ENCODE measurements at places on chromosomes 7 and 10.

DNA sequence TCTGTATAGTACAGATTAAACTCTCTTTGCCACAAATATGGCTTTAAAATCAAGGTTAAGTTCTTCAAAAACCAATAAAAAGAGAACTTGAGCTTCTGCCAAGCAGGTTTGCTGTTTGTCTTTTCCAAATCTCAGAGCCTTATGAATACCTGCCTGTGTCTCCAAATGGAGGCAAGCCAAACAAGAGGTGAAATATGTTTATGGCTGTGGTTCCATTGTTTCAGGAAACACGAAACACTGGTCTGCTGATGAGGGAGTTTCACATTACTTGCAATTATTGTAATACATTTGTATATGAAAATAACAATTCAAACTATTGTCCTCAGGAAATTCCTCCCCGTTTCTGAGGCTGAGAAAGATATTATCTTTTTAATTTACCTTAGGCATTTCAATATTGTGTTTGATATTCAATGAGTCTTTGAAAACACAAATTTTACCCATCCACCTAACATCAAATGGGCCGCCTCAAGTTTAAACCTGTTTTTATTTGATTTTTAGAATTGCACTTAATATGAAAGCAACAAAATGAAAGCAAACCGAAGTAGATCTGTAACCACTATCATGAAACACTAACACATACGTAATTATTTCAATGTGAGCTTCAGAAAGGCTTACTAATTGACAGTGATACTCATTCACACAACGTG, 359.3 kb downstream of the HGF start:
- DNase-seq, result no peak

DNA sequence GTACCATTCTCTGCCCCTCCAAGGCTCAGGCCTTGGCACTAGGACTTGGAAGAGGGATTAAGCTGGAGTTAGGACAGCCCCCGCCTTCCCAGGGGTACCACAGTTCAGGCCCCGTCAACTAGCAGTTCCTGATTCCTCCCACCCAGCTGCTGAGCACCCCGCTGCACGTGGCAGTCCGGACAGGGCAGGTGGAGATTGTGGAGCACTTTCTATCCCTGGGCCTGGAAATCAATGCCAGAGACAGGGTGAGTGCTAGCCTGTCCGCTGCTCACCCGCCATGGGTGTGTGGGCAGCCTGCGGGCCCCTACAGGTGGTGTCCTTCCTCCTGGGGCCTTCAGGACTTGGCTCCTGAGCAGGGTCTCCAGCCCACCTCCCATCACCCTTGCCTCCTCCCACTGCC, 2.0 kb upstream of the HOGA1 start:
- no peak for DNase-seq

DNA sequence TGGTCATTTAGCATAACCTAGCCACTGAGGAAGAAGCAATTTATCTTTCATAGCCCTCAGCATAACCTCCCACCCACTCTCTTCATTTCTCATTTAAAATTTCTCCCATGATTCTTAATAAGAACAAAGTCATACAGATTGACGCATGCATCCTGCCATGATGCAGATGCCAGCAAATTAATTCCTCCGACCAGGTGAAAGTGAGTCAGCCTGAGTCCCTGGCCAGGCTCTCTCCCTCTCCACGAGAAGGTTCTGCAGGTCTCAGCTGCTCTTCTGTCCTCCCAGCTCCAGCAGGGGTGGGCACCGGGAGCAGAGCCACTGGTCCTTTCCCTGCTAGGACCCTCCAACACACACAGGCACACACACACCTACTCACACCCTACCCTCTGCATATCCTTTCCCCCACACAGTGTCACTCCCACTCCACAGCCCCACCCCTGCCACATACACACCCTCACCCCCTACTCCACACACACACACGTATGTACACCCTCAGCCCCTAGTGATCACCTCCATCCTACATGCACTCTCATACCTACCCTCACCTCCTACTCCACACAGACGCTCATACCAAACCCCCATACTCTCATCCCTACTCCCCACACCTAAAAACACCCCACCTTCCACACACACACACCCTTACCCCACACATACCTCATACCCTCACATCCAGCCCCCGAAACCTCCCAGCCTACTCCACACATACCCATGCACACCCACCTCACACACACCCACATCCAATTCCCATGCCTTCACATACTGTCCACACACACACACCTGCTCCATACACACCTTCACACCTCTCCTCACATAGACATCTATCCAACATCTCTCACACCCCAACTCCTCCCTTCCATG, 78.0 kb downstream of the FAM13C start:
- DNase-seq, result no peak

GRCh38 chr10:35335133-35336083, 901 bp upstream of the CCNY start:
- no peak for DNase-seq

DNA sequence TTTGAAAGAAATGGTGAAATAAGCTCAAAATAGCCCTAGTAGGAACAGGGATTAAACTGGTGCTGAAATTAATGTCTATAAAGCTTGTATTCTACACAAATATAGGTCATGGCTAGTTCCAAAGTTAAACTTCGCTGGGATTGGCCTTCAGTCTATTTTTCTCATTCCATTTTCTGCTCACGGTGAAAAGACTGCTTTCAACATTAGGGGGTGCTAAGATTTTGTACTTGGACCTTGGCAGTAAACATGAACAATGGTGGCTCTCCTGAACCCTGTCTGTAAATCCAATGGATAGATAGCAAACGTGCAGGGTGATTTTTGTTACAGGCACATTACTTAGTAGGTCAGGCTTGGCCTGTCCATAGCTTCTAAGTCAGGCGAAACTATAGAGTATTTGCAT, 36.0 kb upstream of the RSU1 start:
- no peak for DNase-seq

DNA sequence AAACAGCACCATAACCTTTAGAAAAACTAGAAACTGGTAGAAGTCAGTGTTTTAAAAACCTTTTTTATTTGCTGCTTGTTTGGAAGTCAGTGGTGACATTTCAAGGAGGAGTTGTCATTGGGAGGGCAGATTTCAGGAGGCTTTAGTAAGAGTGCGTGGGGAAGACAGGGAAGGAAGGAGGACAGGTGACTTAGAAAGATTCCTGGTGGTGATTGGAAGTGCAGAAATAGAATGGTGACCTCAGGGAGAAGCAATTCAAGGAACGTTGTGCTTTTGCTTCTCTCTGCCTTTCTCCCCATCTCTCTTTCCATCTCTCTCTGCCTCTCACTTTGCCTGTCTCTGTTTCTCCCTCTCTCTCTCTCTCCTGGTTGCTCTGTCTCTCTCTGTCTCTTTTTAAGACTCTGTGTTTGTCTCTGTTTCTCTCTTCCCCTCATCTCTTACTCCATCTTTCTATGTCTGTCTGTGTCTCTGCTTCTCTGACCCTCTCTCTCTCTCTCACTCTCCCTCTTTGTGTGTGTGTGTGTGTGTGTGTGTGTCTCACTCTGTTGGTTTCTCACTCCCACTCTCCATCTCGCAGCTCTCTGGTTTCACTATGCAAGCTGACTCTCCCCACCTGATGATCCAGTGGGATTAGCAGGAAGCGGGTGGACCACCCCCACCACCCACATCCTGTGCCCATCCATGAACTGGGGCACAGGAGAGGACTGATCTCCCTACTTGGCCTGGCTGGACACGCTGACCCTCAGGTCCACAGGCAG, 10.9 kb upstream of the PFKP start:
- DNase-seq, result no peak

- no peak for DNase-seq
These were observed 15.8 kb downstream of the TMEM254 start for GRCh38 chr10:80094231-80094630.

DNA sequence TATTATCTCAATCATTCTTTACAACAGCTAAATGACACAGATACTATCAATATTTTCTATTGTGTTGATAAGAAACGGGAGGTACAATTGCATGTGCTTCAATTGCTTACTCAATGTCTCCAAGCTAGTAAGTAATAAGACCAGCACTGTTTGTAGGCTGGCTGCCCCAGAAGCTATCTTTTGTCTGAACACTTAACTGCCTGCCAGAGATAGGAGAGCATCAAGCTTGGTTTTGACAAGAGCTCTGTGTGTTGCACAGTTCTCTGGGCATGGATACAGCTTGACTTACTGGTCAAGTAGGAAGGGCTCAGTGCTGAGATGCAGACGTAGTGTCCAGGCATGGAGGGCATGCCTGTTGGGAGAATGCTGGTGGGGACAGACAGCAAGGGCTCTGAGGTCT, 26.3 kb upstream of the CAPZA2 start:
- no peak for DNase-seq

DNA sequence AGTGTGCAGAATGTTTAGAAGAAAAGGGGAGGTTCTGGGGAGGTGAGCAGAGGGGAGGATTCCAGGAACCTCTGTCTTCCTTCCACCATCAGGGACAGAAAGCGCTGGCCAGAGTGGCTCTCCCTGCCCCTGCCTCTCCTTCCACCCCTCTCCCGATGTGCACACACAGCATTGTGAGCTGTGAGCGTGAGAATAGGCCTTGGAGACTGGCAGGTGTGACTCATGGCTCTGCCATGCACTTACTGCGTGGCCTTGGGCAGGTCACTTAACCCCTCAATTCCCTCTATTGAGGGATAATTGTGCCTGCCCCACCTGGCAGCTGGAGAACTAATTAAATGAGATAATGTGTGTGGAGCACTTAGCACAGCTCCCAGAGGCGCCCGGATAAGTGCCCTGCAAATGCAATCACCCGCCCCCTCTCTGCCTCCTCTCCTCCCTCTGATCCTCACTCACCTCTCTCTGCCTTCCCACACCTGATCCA, 115.4 kb downstream of the ZMIZ1 start:
- DNase-seq, result no peak

DNA sequence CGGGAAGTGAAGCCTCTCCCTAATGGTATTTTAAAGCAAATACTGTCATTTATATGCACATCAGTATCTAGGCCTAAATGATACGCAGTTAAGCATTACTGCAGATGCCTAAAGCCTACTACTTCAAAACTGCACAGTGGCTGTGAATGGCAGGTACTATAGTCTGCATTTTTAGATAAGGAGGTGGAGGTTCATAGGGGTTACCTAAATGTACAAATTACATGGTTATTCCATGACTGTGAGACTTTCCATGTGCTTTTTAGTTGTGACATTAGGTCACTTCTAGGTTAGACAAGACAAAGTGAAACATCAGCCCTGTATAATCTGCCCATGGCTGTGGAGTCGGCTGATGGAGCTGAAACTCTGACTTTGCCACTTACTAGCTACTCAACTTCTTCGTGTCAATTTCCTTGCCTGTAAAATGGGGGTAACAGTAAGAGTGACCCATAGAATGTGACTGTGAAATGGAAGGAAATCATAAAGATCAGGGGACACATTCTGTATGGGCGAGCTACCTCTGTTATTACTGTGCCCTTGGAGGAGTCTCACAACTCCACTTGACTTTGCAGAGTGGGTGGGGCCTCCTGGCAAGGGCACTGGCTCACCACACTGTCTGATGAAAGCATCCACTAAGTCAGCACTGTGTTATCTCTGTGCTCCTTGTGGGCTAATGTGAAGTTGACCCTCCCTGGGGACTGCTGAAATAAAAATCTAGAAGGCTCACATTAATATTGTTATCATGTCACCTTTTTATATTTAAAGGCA, 239.4 kb downstream of the TNS3 start:
- no peak for DNase-seq

DNA sequence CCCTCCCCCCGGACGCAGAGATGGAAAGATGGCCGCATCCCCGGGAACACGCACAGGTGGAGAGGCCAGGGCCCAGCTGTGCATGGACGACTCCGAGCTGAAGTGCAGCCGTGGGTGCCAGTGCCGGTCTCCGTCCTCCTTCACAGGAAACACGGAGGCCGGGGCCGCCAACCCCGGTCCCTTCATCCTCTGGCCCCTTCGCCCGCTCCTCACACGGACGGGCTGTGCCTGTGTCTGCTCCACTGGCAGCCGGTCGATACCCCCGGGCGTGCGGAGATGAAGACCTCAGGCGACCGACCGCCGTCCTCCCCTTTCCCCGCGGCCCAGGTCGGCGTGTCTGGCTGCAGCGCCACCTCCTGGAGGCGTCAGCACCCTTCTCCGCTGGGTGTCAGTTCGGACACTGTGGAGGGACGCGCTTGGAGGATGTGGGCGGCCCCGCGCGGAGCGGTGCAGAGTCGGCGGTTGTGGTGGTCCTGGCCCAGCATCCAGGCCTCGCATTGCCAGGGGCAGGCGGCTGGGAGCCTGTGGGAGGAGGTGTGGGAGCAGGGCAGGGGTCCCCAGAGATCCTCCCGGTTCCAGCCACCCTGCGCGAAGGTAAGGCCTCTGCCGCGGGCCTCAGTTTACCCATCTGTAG, 9.9 kb downstream of the ZNF511 start:
- peak; percentile 51 for DNase-seq

DNA sequence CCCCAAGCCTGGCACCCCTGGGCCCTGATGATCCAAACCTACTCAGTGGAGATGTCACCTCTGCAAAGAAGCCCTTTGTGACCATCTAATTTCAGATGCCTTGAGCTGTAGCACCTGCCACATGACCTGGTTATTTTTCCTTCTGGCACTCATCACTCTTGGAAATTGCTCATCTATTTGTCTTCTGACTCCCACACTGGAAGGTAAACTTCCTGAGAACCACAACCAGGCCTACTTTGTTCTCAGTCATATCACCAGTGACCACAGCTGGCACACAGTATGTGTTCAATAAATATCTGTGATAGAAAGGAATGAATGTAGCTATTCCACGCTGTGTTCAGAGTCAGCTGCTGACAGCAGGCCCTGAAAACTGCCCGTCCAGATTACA, 97.1 kb downstream of the SH3PXD2A start:
- no peak for DNase-seq

GRCh38 chr7:134618756-134619530, 27.7 kb upstream of the BPGM start:
- DNase-seq, result no peak

DNA sequence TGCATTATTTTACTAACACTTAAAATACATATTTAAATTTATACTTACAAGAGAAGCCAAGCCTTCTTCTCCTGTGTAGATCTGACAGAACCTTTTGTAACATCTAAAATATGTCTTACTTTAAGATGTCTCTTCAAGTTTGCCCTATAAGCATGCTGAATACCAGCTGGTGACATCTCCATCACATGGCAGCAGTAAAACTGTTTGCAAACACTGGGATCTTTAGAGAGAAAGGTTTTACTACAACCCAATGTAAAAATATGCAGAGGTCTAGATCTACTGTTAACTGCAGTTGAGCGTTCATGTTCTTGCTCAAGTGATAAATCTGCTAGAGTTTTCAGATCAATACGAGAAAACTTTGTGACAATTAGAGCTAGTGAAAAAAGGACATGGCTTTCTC, 23.2 kb downstream of the PDZD8 start:
- DNase-seq, result no peak

- DNase-seq, result no peak
These were observed 674.4 kb downstream of the TYW1 start for GRCh38 chr7:67671006-67671548.

GRCh38 chr7:120400806-120401455, 128.0 kb downstream of the KCND2 start:
- DNase-seq, result no peak

Measured in bone marrow (tissue), 2 donors.